Right atrium auricular region (tissue), 2 donors: ENCODE measurements at places on chromosomes 12 and 14.
A peak's percentile ranks its signal among the peaks of the same experiment; 100 is the strongest.

DNA sequence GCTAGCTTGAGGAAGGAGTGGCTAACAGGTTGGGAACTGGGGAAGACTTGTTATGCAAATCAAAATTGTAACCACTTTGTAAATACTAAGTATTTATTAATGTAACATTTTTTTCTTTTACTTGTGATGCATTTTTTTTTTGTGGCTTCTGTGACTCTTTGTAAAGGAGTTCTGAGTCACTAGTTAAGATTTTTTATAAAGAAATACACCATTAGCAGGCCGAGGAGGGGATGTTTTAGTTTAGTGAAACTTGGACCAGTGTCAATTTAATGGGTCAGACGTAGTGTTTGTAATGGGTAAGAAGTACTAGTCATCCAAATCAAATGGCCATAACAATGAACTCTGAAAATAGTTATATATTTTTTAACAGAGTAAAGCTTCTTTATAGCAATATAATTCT lies 43.1 kb downstream of the AKAP6 start:
- H3K27ac ChIP-seq = no peak overlapping the region
- no peaks in the 10 kb centered on the region for H3K4me1 ChIP-seq
- no peaks in the 10 kb centered on the region for H3K27me3 ChIP-seq
- no peak overlapping the region for H3K4me3 ChIP-seq

DNA sequence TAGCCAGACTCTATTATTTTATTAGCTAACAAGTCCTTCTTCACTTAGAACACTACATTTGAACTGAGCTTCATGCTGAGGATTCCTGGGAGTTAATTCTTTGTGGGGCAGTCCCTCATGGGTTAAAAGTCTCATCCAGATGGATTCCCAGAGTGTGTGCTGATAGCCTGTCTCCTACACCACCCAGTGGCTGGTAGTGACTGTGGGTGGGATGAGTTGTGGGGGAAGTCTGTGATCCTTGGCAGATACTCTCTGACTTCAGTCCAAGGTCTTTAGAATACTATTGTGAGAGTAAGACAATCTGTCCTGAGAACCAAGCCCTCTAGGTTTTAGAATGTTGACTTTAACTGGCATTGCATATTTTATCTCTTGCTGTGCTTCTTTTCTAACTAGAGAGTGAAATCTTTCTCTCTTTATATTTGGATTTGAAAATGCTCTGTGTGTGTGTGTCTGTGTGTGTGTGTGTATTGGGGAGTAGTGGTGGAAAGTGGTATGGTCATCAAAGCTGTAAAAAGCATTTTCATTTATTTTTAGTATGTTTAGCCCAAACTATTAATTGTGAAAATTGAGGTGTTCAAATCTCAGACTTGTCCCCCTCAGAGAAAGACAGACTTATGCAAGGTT lies 37.3 kb downstream of the AKAP6 start:
- DNase-seq = no peak
- peak overlapping the region; percentile 36 for H3K27ac ChIP-seq
- H3K4me1 ChIP-seq = peaks cover 26% of the 10 kb centered on the region
- no peak overlapping the region for H3K4me3 ChIP-seq

DNA sequence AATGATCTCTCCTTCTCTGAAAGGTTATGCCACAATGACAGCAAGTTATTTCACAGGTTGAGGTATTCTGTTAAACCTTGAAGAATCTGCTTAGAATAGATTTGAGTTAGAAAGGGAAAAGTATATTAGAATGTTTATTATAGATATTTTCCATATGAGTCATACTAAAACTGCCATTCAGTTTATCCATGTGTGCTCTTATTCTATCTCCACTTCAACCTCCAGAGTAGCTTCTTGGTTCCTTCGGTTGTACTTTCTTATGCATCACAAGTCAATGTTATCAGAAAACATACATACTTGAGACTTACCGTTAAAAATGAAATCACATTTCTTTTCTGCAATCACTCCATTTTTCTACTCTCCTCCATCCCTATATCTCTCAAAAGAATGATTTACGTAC lies 197.7 kb downstream of the BCAT1 start:
- H3K27me3 ChIP-seq = no peaks in the 10 kb centered on the region
- H3K4me3 ChIP-seq = no peak overlapping the region
- no peak overlapping the region for H3K27ac ChIP-seq
- no peaks in the 10 kb centered on the region for H3K4me1 ChIP-seq

- no peak for DNase-seq
- no peaks in the 10 kb centered on the region for H3K36me3 ChIP-seq
- H3K4me1 ChIP-seq = peaks cover 7% of the 10 kb centered on the region
These were observed 321.9 kb downstream of the SYT1 start for GRCh38 chr12:79186506-79186905.

GRCh38 chr14:63715360-63715759 lies 12.5 kb downstream of the SGPP1 start:
- no peaks in the 10 kb centered on the region for H3K27me3 ChIP-seq
- H3K36me3 ChIP-seq = no peaks in the 10 kb centered on the region
- H3K27ac ChIP-seq = no peak overlapping the region

DNA sequence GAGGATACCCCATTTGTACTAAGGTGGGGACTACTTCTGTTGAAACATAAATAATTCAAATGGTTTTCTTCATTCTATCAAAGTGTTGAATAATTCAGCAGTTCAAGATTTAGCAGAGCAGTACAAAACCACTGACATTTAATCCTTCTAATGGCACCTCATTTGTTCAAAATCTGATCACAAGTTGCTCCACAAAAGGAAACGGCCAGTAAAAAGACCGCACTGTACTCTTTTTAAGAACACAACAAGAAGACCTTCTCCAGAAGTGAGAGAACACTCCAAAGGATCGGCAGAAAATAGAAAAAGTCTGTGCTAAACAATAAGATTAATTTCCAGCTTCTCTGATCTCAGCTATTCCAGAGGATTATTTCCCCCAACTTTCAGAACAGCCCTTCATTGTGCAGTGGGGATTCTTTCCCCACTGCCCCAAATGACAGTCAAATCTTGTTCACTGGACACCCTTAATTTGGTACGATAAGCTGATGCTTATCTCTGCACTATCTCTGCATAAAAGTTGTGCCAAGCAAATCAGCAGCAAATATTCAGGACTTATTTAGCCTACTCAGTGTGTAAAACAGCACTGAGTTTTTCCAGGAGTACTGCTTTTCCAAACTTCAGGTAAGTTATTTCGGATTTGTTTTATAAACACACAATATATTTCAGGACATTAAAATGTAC lies 5.2 kb downstream of the MPHOSPH9 start:
- no peaks in the 10 kb centered on the region for H3K4me1 ChIP-seq
- DNase-seq = no peak
- no peak overlapping the region for H3K4me3 ChIP-seq
- H3K27me3 ChIP-seq = no peaks in the 10 kb centered on the region
- no peak overlapping the region for H3K27ac ChIP-seq
- H3K36me3 ChIP-seq = peaks cover under 1% of the 10 kb centered on the region

DNA sequence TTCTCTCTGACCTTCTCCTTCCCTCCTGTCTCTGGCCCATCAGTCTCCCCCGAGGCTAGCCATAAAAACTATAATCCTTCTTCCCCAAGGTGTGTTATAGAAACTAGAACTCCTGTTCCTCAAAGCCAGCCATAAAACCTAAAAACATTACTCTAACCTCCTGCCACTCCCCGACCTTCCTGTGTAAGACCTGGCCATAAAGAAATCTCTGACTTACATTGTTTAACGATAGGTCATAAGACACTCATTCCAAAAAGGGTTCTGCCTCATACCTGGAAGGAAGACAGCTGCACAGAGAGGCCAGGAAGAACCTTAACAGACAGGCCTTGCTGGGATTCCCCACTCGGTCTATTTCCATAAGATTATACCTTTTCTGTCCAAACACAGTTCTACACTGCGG lies 70.9 kb upstream of the EEA1 start:
- no peaks in the 10 kb centered on the region for H3K27me3 ChIP-seq
- H3K36me3 ChIP-seq = no peaks in the 10 kb centered on the region
- H3K4me3 ChIP-seq = no peak overlapping the region
- no peak overlapping the region for H3K27ac ChIP-seq

DNA sequence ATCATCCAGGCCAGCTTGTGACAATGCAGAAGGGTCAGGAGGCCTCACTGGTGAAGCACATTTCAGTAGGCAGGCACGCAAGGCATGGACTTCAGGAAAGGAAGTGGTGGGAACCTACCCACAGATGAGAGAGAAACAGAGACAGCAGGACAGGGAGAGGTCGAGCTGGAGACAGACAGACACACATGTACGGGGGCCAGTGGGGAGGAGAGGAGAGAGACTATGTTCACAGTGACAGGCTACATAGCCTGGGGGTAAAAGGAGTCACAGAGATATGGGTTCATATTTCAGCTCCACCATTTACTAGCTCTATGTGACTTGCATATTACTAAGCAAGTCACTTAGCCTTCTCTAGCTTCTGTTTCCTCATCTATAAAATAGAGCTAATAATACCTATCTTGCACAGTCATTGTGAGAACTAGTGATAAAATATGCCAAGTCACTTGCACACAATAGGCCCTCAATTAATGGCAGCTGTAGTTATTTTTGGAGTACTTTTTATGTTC lies 91.1 kb upstream of the FUT8 start:
- H3K27me3 ChIP-seq = no peaks in the 10 kb centered on the region
- H3K4me1 ChIP-seq = no peaks in the 10 kb centered on the region
- H3K36me3 ChIP-seq = no peaks in the 10 kb centered on the region
- no peak overlapping the region for H3K27ac ChIP-seq

DNA sequence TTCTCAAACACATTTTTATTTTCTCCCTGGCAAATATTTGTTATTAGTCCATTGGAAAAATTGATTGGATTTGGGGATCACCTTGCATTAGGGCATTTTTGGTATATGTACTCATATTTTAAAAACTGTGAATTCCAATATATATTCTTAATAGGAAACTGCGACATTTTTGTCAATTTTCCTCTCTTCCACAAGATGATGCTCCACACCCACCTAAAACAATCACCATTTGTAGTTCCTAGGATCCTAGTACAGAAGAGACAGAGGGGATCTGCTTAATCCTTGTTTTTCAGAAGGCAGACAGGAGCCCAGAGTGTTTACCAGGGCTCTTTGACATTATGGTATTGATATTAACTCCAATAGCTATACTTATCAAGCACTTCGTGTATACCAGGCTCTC lies 22.8 kb upstream of the OASL start:
- no peak overlapping the region for H3K27ac ChIP-seq
- H3K36me3 ChIP-seq = no peaks in the 10 kb centered on the region
- no peaks in the 10 kb centered on the region for H3K27me3 ChIP-seq
- H3K4me1 ChIP-seq = peaks cover 10% of the 10 kb centered on the region
- DNase-seq = no peak

- no peak for DNase-seq
- no peaks in the 10 kb centered on the region for H3K4me1 ChIP-seq
- no peaks in the 10 kb centered on the region for H3K27me3 ChIP-seq
- no peak overlapping the region for H3K27ac ChIP-seq
These were observed 78.3 kb downstream of the NPAS3 start for GRCh38 chr14:33017016-33017415.

GRCh38 chr12:128825835-128826234 lies 2.1 kb upstream of the SLC15A4 start:
- no peak for DNase-seq
- peaks cover 30% of the 10 kb centered on the region for H3K4me1 ChIP-seq
- no peak overlapping the region for H3K27ac ChIP-seq
- no peaks in the 10 kb centered on the region for H3K36me3 ChIP-seq
- no peaks in the 10 kb centered on the region for H3K27me3 ChIP-seq
- no peak overlapping the region for H3K4me3 ChIP-seq

- no peaks in the 10 kb centered on the region for H3K27me3 ChIP-seq
- no peak for DNase-seq
- no peaks in the 10 kb centered on the region for H3K4me1 ChIP-seq
- H3K36me3 ChIP-seq = peaks cover 13% of the 10 kb centered on the region
- H3K4me3 ChIP-seq = no peak overlapping the region
These were observed 5.8 kb downstream of the WSB2 start for GRCh38 chr12:118055144-118055557.

- no peaks in the 10 kb centered on the region for H3K27me3 ChIP-seq
- H3K4me3 ChIP-seq = no peak overlapping the region
- peak overlapping the region; percentile 9 for H3K27ac ChIP-seq
- peaks cover 38% of the 10 kb centered on the region for H3K4me1 ChIP-seq
- DNase-seq = no peak
- no peaks in the 10 kb centered on the region for H3K36me3 ChIP-seq
These were observed 5.6 kb downstream of the SLC11A2 start for GRCh38 chr12:51020448-51021182.

- DNase-seq = no peak
- no peaks in the 10 kb centered on the region for H3K36me3 ChIP-seq
- no peaks in the 10 kb centered on the region for H3K4me1 ChIP-seq
- H3K27ac ChIP-seq = no peak overlapping the region
- no peak overlapping the region for H3K4me3 ChIP-seq
These were observed 34.5 kb downstream of the SCARB1 start for GRCh38 chr12:124829008-124829707.

DNA sequence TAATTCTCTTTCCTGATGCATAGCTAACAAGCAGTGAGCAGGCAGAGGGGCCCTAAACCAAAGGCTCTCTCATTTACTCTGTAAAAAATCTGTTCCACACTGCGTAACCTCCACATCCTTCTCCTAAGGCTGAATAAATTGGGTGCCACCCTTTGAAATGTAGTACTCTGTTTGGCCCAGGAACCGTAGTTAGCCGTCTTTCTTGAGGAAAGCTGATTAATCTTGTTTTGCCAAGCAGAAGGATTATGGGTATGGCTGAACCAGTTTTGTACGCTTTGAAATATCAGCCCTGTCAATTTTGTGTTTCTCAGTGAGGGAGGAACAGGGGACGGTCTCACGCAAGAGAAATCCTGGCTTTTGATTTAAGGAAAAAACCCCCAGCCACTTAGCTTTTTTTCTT lies 19.7 kb downstream of the EML1 start:
- DNase-seq = no peak
- H3K27ac ChIP-seq = no peak overlapping the region
- no peak overlapping the region for H3K4me3 ChIP-seq

GRCh38 chr12:49227713-49228112 lies 37.2 kb upstream of the TUBA1C start:
- no peak overlapping the region for H3K4me3 ChIP-seq
- no peak overlapping the region for H3K27ac ChIP-seq
- H3K27me3 ChIP-seq = no peaks in the 10 kb centered on the region
- no peaks in the 10 kb centered on the region for H3K4me1 ChIP-seq
- DNase-seq = no peak
